ENCODE measurements at places on chromosomes 3 and 15.

DNA sequence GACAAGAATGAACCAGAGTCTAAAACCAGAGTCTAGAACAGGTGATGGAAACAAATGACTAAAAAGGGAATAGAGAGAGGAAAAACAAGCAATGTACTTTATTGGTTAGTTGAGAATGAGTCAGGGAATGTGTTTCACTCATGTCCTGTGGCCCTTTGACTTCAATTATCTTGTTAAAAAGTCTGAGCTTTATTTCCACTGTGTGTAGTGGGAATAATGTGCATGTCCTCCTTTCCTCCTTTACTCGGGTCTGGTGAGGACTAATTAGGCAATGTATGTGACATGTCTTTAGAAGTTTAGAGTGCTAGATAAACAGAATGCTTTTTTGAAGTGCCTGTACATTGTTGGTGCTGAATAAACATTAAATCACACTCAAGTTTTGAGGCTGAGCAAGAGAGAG is 21.3 kb downstream of the LSAMP start:
- DNase-seq: no peak

GRCh38 chr3:50172626-50173220 is 17.6 kb downstream of the SEMA3F start:
- no peak for DNase-seq

DNA sequence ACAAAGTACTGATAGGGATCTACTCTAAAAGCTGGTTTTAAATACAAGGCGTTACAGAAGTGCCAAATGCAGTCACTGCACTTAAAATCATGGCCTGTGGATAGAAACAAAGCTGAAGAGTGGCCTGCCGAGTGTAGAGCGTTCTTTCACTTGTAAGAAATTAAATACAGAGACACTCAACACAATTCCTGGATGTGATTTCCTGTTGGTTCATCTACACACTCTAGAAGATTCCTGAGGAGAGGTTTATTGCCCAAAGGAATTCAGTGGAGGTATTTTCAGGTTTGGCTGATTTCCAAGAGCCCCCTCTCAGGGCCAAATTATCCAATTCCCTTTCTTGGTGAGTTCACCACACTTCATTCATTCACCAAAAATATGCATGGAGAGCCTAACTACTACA is 200.3 kb upstream of the IL12A start:
- DNase-seq: no peak

DNA sequence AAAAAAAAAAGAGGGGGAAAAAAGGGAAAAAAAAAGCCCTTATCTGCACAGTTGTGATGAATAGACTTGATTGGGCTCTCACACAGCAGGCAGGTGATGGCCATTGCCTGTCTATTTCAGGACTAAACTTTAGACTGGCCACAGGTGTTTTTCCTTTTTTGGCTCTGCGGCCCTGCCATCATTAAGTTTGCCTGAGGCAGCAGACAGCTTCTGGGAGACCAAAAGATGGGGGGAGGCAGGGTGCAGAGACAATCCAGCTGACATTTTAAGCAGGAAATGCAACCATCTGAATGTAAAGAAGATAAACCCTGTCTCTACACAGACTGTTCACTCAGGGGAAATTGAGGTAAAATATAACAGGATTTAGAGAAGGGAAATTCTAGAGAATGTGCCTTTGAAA is 295.0 kb upstream of the KCNH8 start:
- no peak for DNase-seq

DNA sequence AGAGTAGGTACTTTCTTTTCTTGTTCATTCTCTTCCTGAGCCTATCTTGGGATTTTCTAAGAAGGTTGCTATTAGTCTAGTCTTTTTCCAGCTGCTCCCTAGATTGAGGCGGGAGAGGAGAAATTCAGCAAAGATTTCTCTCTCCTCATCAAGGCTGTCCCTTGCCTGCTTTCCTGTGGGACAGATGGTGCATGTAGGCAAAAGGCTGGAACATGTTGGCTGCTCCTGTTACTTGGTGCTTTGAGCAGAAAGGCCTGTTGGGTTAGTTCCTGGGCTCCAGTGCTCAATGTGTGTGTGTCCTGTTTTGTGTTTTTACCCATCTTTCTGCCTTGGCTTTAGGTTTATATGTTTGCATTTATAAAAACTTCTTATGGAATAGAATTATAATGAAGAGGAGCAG is 9.1 kb upstream of the SNRPN start:
- DNase-seq: no peak

DNA sequence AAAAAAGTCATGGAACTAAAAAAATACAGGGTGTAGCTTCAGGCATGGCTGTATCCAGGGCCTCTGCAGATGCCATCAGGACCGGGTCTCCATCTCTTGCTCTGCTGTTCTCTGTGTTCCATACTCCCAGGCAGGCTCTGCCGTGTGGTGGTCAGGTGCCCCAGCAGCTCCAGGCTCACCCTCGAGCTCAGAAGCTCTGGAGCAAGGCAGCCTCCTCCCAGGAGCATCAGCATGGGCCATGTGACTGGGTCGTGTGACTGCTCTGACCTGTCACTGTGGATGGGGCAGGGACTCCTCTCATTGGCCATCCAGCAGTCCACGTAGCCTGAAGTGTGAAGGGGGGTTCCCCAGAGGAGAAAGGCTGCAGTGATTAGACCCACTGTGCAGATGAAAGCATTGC is 8.5 kb downstream of the FBLN2 start:
- no peak for DNase-seq

- no peak for DNase-seq
Measured at GRCh38 chr3:42367903-42368302, 42.5 kb downstream of the LYZL4 start.

DNA sequence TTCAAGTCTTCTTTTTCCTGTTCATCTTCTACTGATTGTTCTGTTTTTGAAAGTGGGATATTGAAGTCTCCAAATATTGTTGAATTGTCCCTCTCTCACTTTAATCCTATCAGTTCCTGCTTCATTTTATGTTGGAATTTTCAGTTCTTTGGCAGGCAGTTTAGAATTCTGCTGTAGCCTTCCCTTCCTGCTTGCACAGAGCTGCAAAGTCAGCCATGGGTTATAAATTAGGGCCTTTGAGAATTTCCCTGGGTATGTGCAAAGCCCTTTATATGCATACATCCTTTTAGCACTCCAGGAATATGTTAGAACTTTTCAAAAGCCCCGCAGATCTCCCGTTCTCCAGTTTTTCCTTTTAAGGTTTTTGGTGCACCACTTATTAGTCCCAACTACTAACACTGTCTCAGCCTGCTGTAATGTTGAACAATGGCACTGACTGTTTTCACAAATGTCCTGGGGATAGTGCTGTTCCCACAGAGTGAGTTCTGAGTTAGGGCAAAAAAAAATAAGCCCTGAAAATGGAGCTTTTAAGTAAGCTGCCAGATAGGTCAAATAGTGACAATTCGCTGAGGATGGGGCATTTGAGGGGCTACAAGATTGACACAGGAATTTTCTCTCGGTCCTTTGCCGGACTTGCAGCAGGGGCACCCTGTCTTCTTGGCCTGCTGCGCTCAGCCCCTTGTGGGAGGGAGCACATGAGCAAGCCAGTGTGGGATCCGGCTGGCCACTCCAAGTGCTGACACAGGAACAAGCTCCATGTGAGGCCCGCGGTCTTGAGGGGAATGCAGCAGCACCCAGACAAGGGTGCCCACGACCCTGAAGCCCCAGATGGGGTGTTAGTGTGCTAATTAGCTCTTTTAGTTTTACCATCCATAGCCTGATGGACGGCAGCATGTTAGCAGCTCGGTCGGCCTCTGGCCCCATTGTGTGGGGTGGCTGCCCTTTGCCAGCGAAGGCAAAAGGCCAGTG is 96.0 kb downstream of the VPS8 start:
- DNase-seq: no peak

DNA sequence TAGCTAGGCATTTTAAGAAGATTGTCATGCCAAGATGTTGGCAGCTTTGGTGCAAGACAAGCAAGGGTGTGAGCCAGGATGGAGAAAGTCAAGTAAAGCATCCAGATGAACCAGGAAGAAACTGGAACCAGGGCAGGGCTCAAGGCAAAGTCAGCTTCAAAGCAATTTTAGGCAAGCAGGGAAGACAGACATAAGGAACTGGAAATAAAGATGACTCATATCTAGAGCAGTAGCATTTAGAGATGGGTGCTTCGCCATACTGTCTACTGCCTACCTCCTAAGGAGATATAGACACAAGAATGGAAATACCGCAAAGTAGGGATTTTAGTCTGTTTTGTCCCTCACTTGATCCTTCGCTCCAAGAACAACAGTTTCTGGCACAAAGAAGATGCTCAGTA is 59.9 kb downstream of the RYR3 start:
- no peak for DNase-seq

DNA sequence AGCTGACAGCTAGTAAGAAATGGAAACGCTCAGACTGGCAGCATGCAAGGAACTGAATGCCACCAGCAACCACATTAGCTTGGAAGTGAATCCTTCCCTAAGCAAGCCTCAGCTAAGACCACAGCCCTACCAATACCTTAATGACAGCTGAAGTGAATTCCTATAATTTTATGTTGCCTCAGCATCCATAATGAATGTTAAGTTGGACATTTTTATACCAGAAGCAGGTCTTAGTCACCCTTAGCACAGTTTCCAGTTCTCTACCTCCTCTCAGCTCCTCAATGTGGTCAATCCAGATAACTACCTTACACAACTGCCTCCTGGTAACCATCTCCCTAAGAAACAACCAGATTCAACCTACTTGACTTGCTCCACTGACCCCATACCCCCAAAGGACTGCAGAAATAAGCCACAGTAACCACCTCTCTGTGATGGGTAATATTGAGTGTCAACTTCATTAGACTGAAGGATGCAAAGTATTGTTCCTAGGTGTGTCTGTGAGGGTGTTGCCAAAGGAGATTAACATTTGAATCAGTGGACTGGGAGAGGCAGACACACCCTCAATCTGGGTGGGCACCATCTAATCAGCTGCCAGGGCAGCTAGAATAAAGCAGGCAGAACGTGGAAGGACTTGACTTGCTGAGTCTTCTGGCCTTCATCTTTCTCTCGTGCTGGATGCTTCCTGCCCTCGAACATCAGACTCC is 33.5 kb downstream of the NEDD4 start:
- no peak for DNase-seq

DNA sequence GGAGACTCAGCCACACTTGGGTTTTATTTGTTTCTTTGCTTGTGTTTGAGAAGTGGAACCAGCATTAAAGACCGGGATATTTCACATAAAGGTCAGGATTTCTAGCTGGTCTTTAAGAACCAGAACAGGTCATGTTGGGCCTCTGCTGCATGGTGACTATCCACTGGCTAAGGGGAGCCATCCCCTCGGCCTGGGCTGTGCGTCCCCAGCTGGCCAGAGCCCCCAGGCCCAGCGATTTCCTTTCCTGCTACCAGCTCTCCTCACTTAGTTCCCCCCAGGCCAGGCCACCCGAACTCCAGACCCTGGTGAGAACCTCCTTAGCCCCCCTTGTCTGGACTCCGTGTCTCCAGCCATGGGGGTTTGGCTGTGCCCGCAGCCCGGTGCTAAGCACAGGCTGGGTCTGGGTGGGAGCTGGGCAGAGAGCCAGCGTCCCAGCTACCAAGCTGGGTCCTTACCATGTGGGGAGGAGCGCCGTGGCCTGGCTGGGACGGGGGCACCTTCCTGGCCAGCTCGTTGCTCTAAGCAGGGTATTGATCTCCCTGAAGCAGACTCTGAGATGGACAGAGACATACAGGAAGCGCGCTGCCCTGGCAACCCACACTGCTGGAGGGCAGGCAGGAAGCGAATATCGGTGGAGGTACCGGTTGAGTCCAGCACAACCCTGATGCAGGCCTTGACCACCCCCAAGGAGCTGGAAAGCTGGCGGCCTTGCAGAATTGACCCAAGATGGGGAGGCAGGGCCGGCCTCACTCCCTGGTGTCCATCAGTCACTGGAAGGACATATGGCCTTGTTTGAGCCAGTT is 49.4 kb downstream of the KLF15 start:
- DNase-seq: no peak

DNA sequence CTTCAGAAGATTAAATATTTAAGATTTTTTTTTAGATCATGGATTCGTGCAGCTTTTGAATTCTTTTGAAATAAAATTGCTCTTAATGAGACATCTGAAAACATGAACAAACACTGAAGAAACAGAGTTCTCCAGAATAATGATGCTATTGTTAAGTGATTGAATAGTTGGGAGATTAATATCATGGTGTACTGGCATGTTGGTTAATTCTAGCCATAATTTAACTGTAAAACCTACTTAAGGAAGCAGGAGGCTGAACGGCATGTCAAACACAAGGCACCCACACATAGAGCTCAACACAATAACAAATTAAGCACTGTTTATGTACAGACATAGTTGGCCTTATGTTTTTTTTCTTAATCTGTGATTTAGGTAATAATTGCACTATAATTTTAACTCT is 185.6 kb downstream of the RBMS3 start:
- no peak for DNase-seq

DNA sequence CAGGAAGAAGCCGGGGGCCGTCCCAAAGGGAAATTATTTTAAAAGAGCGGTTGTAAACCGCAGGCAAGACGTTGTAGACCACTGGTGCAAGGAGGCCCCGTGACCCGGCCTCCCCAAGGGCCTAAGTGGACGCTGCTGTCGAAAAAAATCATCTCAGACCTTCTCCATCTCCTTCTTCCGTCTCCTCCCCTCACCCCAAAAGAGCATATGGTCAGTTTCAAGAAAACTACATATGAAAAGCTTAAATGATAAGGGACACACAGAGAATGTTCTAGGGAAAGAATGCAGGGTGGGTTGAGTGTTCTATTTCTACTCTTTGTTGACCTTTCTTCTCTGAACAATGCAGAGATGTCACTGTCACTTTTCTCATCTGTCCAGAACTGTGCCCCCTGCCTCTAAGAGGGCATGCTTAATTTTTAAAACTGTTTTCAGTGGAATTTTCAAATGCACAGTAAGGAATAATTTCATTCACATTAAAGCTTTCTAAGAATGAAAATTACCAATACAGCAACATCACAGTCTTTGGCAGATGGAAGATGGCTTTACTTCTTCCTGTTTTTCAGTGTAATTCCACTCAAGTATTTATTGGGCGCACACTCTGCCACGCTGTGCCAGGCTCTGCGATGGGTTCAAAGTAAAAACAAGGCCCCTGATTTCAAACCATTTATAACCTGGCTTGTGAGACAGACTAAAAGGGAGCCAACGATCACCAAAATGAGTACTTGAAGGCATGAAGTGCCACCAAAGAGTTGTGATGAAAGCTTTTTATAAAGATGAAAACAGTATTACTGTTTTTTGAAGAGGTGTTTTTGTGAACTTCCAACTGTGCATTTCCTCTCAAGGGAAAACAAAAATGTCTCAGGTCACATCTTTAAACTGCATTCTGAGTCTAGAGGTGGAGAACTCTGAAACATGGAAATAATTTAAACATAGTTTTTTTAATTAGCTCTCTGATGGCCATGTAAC is 891 bp upstream of the TOP2B start:
- no peak for DNase-seq

DNA sequence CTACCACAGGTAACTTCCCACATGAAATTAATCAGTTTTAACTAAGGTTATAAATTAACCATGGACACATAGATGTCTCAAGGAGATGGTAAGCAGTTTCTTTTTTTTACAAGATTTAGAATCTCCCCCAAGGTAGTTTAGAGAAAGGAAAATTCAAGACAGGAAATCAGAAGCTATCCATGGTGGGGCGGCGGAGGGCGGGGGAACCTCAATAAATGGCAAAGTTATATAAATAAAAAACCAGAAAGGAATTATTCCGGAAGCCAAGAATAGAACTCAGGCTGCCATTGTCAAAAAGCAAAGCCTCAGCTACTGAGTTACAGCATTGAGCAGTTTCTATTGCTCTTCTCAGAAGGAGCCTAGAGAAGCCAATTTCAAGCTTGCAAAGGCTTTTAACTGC is 172.1 kb upstream of the SMAD3 start:
- DNase-seq: no peak

- no peak for DNase-seq
Measured at GRCh38 chr3:9201955-9202354, 47.5 kb downstream of the SRGAP3 start.

- no peak for DNase-seq
Measured at GRCh38 chr3:16053794-16054193, 120.7 kb upstream of the GALNT15 start.

All from activated CD4-positive, alpha-beta T cell treated with anti-CD3 and anti-CD28 coated beads for 24 hours (primary cell).